Stimulated activated CD4-positive, alpha-beta T cell treated with anti-CD3 and anti-CD28 coated beads, Interleukin-2, amount 100 ng/mL, for 4 hours (primary cell): ENCODE measurements at places on chromosomes 12 and 14.

DNA sequence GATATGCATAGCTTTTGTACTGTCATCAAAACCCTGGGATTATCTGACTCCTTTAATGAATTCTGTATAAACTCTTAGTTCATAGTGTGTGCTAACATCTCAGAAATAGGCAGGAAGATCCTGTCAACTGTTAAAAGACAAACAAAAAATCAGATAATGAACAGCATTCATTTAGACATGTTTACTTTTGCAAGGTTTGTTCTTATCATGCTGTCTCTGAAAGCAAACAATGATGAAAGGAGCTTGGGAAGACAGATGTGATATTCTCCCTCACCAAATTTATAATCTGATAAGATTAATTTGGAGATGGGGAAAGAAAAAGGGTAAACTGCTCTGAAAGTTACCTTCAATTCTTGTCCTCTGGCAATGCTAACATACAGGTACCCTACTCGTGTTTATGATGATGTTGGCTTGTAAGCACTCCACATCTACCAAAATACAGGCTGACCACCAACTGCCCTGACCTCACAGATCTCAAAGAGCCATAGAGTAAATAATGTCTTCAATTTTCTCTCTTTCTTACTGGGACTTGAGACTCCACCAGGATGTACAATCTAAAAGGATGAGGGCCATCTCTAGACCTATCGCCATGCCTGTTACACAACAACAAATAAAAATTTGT is 233.8 kb downstream of the SSPN start:
- DNase-seq = no peak

DNA sequence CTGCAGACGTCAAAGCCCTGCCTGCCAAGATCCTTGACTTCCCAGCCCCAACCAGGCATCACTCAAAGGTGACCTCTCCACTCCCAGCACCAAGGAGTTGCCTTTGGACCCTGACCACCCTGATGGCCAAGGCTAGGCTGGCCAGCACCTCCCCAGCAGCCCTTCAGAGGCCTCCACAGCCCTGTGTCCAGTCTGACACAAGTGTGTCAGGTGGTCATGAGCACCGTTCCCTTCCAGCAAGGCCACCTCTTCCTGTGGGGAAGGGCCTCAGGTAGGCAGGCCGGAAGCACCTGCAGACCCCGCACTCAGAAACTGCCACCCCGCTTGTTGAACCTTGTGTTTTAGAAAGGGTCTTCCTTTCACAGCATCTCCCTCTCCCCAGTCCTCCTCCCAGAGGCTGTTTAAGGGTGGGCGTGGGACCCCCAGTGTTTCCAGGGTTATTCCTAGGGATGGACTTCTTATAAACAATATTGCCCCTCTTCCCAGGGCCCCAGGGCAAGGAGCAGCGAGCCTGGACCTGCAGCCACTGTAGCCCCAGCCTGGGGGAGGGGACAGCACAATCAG is 13.2 kb upstream of the INF2 start:
- DNase-seq = no peak

DNA sequence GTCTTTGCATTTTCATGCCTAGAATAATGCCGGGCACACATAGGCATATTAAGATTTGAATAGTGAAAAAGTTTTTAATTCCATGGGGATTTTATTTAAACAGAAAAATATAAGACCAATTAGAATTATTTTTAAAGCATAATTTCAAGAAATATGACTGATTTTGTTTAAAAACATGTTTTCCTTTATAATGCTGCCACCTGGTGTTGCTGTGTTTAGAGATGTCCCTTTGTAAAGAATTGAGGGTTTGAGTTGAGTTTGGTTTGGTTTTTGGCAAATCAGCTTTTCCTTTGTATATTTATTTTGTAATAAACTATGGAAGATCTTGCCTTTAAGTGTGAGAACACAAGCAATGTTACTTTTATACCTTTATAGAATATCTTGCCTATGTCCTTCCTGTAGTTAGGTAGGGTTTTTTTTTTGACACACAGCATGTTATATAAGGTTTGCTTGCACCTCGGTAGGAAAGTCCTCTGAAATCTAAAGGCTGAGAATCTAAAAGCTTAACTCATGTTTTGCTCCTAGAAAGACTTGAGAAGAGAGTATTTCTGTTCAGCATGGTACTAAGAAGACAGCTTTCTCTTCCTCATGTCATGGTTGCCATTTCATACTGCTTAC is 31.4 kb upstream of the SNAPC1 start:
- no peak for DNase-seq

DNA sequence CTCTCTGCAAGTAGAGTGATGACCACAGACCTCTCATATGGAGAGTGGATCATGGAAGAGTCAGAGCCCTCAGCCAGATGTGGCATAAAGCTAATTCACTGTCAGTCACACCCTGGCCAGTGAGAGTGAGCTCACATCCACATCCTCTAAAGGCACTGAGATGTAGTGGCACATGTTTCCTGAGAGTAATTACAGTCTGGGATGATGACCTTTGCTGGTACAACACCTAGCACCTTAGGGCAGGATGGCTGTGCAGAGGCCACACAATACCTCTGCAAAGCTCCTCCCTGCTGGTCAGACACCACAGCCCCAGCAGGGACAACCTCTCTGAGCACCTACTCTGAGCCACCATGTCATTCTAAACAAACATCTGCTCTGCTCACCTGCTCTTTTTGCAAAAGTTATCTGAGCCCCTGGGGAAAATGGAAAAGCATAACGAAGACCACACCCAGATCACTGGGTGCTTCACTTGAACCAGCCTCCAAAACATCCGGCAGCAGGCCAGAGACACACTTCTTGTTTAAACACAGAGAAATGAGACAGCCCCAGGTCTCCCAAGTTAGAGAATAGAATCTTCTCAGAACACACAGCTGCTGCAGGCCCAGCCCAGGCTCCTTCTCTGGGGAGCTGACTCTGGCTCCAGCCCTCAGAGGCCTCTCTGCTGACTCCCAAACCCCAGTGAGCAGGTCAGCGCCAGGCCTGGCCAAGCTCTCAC is 30.3 kb downstream of the PITPNM2 start:
- no peak for DNase-seq

- no peak for DNase-seq
Measured at GRCh38 chr12:31278424-31278823, 47.5 kb downstream of the SINHCAF start.

DNA sequence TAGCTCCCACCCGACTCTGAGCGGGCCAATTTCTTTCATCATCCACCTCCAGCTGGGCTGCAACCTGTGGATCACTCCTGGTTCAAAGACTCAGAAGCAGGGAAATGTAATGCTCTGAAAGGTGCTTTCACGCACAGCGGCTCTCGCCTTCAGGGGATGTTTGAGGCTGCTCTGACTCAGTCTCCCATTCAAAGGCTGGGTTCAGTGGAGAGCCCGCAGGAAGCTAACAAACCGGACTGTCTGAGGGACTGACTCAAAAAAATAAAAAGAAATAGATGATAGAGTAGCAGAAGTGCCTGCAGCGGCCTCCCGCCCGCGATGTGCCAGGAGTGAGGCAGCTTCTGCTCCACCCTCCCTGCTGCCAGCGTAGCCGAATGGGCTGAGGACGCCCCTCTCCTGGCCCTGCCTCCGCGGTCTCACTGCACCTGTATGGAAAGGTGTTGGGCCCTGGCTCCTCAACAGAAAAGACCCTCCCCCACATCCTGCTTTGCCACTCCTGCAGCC is 98.0 kb downstream of the GCH1 start:
- no peak for DNase-seq

- DNase-seq = no peak
Measured at GRCh38 chr14:90268420-90268819, 12.1 kb downstream of the PSMC1 start.

DNA sequence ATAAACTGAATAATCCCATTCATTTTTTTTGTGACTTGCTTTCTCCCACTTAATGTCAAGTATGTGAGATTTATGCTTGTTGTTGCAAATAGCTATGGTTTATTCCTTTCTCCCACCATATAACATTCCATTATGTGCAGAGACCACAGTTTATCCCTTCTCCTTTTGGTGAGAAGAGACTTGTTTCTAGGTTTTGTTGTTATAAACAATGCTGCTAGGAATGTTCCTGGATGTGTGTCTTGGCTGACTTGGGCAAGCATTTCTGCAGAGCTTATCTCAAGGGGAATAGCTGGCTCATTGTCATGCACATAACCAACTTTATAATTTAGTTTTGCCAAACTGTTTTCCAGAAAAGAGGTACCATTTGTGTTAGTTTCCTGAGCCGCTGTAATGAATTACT is 47.6 kb upstream of the PPP1CC start:
- no peak for DNase-seq

DNA sequence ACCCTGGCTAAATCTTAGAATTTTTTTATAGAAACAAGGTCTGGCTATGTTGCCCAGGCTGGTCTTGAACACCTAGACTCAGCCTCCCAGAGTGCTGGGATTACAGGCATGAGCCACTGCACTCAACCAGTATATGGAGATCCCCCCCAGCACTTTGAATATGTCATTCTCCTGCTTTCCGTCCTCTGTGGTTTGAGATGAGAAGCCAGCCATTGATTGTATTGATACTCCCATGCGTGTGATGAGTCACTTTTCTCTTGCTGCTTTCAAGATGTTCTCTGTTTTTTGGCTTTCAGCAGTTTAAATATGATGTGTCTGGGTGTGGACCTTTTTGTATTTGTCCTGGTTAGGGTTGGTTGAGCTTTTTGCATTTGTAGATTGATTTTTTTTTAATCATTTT is 75.2 kb upstream of the DNM1L start:
- DNase-seq = no peak

DNA sequence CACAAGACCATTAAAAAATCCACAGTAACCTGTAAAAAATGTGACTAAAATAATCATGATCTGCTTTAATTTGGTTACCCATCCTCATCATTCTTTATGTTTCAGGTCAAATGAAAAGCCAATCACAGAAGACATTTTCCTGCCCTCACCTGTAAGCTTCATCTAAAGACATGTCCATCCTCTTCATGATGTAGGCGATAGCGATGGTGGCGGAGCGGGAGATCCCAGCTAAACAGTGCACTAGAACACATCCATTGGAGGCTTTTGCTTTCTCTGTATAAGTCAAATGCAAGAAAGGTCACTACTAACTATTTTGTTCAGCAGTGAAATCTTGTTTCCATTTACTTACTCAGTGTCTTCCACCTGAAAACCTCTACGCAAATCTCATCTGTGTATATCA is 82.6 kb downstream of the DUSP16 start:
- DNase-seq = no peak

DNA sequence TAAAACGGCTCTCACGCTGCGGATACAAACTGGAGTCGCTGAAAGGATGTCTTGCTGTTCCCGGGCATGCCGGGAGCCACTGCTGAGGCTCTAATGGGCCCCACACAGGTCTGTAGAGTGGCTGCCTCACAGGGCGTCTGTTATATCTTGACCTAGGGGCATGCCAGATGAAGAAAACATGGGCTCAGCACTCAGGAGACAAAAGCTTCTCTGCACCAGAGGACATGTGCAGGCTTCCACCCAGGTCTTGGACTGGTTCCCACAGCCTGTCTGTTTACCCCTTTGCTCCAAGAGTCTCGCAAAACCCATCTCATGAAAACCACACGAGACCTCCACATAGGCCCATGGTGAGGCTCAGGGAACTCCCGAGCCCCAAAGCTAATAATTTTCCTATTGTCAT is 134.2 kb downstream of the RPS29 start:
- no peak for DNase-seq

DNA sequence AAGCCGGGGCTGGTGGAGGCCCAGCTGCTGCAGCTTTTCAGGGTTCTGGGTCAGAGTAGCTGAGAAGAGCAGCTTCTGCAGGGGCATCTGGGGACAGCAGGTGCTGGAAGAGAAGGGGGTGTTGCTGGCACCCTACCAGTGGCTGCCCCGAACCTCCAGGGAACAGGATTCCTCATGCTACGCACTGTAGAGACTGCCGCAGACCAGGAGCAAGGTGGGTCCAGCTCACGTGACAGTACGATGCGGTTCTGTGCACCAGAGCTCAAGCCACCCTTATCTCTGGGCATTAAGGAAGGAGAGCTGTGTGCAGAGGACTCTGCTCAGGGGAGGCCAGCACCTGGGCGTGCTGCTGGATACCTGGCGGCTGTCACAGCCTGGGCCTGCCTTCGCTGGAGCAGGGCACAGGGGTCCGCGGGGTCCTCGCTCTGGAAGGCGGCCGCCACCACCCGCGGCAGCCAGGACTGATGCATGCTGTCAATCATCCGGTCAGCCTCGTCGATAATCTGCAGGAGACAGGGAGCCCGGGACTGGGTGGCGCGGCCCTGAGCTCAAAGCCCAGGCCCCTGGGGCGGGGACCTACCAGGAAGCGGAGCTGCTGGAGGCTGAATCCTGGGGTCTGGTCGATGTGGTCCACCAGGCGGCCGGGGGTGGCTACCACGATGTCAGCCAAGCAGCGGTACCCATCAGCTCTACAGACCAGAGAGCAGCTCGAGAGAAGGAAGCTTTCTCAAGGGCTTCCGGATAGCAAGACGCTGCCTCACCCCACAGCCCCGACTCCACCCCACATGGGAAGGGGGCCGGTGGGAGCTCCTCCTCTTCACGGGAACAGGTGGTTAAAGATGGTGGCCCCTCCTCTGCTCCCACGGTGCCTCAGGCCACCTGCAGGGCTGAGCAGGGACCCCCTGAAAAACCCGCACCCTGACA is 2.9 kb downstream of the DDX51 start:
- DNase-seq = no peak

DNA sequence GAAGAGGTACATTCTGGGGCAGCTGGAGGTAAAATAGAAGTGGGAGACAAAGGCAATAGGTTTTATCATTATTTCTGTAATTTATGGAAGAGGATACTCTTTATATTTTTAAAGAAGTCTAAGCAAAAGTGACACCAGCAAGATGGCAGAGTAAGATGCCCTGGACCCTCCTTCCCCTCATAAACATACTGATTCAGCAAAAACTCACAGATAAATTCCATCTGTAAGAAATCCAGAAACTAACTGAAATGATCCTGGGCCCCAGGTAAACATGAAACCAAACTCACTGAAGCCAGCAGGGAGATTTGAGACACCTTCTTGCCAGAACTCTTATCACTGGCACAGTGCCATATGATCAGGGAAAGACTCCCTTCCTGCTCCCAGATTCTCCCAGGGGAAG is 79.9 kb downstream of the GCH1 start:
- no peak for DNase-seq

DNA sequence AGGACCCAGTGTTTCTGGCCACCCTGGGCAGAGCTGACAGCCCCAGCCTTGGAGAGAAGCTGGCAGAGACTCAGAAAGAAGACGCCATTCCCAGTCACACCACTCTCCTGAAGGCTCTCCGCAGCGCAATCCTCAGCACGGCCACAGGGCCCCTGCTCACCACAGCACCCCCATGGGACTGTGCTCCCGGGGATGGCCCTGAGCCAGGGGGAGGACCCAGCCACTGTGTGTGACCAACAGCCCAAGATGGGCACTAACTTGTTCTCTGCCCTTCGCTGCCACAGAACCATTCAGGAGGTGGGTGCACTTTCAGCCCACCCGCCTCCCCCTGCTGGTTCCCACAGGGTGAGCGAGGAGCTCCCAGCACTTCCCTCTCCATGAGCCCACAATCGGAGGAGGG is 57.1 kb downstream of the CCNK start:
- no peak for DNase-seq

DNA sequence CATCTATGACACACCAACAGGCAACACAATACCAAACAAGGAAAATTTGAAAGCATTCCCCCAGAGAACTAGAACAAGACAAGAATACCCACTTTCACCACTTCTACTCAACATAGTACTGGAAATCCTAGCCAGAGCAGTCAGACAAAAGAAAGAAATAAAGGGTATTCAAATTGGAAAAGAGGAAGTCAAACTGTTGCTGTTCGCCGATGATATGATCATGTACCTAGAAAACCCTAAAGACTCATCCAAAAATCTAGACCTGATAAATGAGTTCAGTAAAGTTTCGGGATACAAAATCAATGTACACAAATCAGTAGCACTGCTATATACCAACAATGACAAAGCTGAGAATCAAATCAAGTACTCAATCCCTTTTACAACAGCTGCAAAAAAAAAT is 8.1 kb upstream of the ATL1 start:
- DNase-seq = no peak

- no peak for DNase-seq
Measured at GRCh38 chr14:69571449-69572029, 3.1 kb downstream of the CCDC177 start.
